ENCODE measurements at places on chromosomes 2 and 18. TPM values are rescaled to one million over a fixed set of nuclear protein-coding genes. Genes with fewer than 3 reads are reported as not detected.

DNA sequence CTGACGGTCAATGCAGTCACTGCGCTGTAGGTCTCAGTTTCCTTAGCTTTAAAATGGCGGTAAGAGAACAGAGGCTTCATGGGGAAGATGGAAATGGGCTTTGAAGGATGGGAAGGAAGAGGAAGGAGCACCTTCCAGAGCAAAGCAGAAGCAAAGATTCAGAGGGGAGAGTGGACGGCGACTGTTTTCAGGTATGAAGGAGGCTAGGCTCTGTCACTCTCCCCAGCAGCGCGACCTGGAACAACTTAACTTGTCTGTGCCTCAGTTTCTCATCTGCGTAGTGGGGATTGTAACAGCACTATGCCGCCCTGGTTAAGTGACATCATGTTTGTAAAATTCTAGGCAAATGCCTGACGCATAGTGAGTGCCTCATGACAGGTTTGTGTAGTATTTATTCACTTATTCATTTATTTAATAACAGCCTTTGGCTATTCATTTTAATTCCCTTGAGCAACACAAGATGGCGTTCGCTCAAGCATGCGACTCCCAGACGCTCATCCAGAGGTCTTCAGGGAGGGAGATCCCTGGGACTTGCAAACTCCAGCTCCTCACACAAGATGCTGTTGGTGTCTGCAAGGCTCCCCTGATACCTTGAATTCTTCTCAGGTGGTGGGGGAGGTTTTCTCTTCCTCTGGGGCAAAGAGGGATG, 336.3 kb downstream of the DYSF start:
- no peaks in the 10 kb centered on the region for H3K27me3 ChIP-seq
- H3K27ac ChIP-seq = no peak overlapping the region
- DNase-seq = no peak
- no peaks in the 10 kb centered on the region for H3K36me3 ChIP-seq

The REL gene
- 5.0 TPM for total RNA-seq

The PRSS56 gene
- total RNA-seq = 0.12 TPM

- no peaks in the 10 kb centered on the region for H3K36me3 ChIP-seq
- no peak overlapping the region for H3K27ac ChIP-seq
- no peaks in the 10 kb centered on the region for H3K4me1 ChIP-seq
- no peaks in the 10 kb centered on the region for H3K27me3 ChIP-seq
- no peak for DNase-seq
Observed at GRCh38 chr2:112885506-112885902, 25.5 kb upstream of the IL37 start.

DNA sequence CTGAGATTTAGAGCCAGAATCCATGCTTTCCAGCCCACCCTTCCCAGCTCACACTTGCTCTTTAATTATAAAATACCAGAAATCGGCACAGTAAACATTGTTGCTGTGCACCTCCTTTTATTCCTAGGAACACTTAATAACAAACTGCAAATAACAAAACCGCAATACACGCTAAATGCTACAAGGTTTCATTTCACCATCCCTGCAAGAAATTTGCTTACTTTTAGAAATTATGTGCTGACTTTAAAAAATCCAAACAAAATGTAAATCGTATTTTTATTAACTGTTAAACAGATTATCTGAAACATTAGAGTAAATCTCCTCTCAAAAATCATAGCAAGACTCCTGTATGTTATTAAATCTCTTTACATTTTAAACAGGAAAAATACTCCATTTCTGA, 79.3 kb downstream of the TCF4 start:
- peak overlapping the region; percentile 20 for H3K27ac ChIP-seq
- H3K36me3 ChIP-seq = no peaks in the 10 kb centered on the region
- H3K4me1 ChIP-seq = no peaks in the 10 kb centered on the region
- no peak for DNase-seq
- H3K4me3 ChIP-seq = peak overlapping the region; percentile 34

The CDH19 gene
- 12.8 TPM for total RNA-seq

The ZNF516 gene
- total RNA-seq = 11.4 TPM

The MOGAT1 gene
- total RNA-seq = 0.90 TPM

DNA sequence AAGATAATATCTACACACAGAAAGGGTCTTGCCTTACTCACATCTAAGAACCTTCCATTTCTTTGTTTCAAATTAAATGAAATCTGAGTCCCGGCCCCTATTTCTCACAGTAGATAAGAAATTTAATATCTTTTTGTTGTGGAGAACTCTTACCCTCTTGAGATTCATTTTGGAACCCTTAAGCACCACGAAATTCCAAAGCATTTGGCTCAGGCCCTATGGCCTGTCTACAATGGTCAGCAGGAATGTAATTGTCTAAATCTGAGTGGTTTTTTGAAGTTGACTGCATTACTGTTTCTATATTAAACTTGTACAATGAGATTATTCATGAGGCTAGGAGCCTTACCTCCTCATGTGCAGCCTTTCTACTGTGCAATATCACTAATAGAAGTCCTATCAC, 723.3 kb downstream of the TSN start:
- H3K4me1 ChIP-seq = no peaks in the 10 kb centered on the region
- no peak overlapping the region for H3K4me3 ChIP-seq
- no peak overlapping the region for H3K27ac ChIP-seq

The UGT1A1 gene
- total RNA-seq = not detected

DNA sequence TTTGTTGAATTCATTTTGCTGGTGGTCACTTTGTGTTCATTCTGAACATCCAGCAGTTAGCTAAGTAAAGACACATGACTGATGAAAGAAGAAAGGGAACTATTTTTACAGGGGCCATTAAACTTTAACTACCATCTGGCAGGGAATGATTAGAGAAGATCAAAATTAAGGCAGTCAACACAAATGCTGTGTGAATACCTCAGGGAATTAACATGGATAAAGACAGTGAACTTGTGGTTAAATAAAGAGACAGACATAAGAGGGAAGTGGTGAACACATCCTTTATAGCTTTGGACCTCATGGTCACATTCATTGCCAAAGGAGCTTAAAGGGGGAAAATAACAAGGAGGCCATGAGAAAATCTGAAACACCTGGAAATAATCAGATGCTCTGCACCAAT, 52.6 kb upstream of the ATP5MC3 start:
- DNase-seq = no peak
- H3K4me3 ChIP-seq = no peak overlapping the region
- H3K4me1 ChIP-seq = no peaks in the 10 kb centered on the region

GRCh38 chr2:108978709-108979111, 10.3 kb downstream of the EDAR start:
- H3K4me3 ChIP-seq = no peak overlapping the region
- H3K4me1 ChIP-seq = no peaks in the 10 kb centered on the region
- DNase-seq = no peak

- no peak overlapping the region for H3K27ac ChIP-seq
- no peak overlapping the region for H3K4me3 ChIP-seq
- no peaks in the 10 kb centered on the region for H3K27me3 ChIP-seq
- DNase-seq = no peak
- no peaks in the 10 kb centered on the region for H3K36me3 ChIP-seq
Observed at GRCh38 chr2:150404147-150404546, 83.3 kb downstream of the RND3 start.

- H3K4me3 ChIP-seq = no peak overlapping the region
- H3K36me3 ChIP-seq = no peaks in the 10 kb centered on the region
- no peak for DNase-seq
- no peaks in the 10 kb centered on the region for H3K4me1 ChIP-seq
- no peaks in the 10 kb centered on the region for H3K27me3 ChIP-seq
Observed at GRCh38 chr2:204691911-204692510, 146.7 kb downstream of the PARD3B start.

GRCh38 chr2:199303728-199304177, 154.0 kb downstream of the SATB2 start:
- H3K4me3 ChIP-seq = no peak overlapping the region
- no peak for DNase-seq

- no peaks in the 10 kb centered on the region for H3K36me3 ChIP-seq
- DNase-seq = no peak
- no peak overlapping the region for H3K27ac ChIP-seq
- H3K27me3 ChIP-seq = no peaks in the 10 kb centered on the region
- H3K4me3 ChIP-seq = no peak overlapping the region
Observed at GRCh38 chr2:162919111-162919510, 80.5 kb upstream of the KCNH7 start.

The TAF4B gene
- total RNA-seq = 1.7 TPM

DNA sequence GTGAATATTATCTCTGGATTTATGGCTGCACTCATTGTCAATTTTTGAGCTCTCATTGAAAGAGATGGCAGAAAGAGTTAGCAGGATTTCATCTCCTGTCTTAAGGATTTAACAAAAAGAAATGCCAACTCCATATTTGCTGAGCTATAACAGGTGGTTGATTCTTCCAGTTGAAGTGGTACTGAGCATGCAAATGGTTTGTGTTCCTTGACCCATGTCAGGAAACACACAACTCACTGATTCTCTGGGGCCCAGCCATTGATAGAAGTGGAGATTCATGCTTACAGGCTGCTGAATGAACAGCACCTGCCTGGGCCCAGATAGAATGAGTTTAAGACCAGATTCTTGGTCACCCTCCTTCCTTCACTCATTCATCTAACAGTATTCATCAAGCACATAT, 128.8 kb downstream of the CERS6 start:
- H3K36me3 ChIP-seq = no peaks in the 10 kb centered on the region
- H3K27me3 ChIP-seq = no peaks in the 10 kb centered on the region
- peaks cover 34% of the 10 kb centered on the region for H3K4me1 ChIP-seq
- no peak overlapping the region for H3K4me3 ChIP-seq
- no peak overlapping the region for H3K27ac ChIP-seq
- no peak for DNase-seq

- H3K4me3 ChIP-seq = no peak overlapping the region
- no peak overlapping the region for H3K27ac ChIP-seq
- DNase-seq = no peak
- H3K36me3 ChIP-seq = peaks cover 15% of the 10 kb centered on the region
- H3K27me3 ChIP-seq = no peaks in the 10 kb centered on the region
- peaks cover 60% of the 10 kb centered on the region for H3K4me1 ChIP-seq
Observed at GRCh38 chr18:23458830-23459529, 5.9 kb downstream of the RIOK3 start.

DNA sequence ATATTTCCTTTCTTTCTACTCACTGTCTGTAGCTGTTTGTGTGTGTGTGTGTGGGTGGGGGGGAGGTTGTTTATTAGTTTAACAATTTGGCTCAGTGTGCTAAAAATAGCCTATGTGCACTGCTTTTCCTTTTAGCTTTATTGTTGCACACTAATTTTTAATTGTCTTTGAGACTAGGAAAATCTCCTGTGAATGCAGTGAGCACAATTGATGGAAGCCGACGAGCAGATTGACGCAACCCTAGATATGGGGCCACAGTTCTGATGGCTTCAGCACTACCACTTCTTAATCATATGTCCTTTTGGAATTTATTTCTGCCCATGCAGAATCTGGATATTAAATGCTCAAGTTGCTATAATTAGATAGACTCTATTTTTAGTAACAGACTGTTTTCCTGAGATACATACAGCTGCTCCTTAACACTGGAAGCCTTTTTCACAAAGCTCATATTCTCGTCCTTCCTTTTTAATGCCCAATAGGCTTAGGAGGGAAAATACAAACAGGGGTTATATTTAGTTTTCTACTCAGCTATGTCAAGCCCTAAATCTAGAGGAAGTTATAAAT, 109.1 kb downstream of the IRS1 start:
- peak overlapping the region; percentile 15 for H3K4me3 ChIP-seq
- DNase-seq = peak; percentile 37
- no peak overlapping the region for H3K27ac ChIP-seq
- H3K27me3 ChIP-seq = no peaks in the 10 kb centered on the region

DNA sequence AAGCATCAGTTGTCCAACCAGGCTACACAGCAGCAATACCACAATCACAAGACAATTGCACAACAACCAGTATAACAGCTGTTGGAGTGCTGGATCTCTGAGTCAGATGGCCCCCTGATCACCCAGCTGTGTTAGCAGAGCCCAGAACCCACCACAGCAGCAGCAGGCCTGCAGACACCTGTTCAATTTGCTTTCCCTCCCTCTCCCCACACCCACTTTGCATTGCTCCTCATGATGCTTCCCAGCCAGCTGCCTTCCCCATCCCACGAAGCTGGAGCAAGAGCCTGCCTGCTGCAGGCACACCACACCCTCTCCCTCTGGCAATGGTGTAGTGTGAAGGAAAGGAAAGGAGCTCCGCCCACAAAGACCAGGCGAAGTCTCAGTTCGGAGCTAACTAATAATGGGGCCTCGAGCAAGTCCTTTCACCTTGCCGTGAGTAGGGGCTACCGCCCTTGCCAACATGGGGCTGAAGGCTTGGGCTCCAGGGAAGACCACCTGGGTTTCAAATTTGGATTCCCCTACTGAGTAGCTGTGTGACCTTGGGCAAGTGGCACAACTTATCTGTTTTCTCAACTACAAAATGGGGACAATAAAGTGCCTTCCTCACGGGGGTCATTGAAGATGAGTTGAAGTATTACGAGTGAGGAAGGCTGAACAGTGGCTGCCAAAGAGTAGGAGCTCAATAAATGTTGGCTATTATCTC, 19.4 kb upstream of the ZBTB7C start:
- H3K4me1 ChIP-seq = no peaks in the 10 kb centered on the region
- H3K36me3 ChIP-seq = no peaks in the 10 kb centered on the region
- no peak for DNase-seq

- DNase-seq = no peak
- H3K4me3 ChIP-seq = no peak overlapping the region
Observed at GRCh38 chr2:174124181-174124580, 124.2 kb downstream of the OLA1 start.

DNA sequence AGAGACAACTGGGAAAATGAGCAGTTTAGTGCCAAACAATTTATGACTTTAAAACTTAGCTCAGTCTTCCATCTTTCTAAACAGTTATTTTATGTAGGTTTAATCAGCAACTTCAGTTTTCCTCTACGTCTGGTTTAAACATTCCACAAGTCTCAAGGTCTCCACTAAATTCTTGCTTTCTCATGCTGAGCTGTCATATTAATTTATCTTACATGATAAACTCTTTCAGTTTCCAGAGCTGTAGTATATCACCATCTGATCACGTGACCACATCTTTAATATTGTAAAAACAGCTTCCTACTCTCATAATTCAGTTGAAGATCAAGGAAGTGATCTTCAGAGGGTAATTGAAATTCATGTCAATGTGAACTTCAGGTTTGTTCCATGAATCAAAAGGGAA, 158.6 kb downstream of the ZNF804A start:
- H3K4me1 ChIP-seq = no peaks in the 10 kb centered on the region
- H3K4me3 ChIP-seq = no peak overlapping the region
- no peak overlapping the region for H3K27ac ChIP-seq
- no peak for DNase-seq
- H3K36me3 ChIP-seq = no peaks in the 10 kb centered on the region
- H3K27me3 ChIP-seq = no peaks in the 10 kb centered on the region

The RAB31 gene
- total RNA-seq = 12.4 TPM

DNA sequence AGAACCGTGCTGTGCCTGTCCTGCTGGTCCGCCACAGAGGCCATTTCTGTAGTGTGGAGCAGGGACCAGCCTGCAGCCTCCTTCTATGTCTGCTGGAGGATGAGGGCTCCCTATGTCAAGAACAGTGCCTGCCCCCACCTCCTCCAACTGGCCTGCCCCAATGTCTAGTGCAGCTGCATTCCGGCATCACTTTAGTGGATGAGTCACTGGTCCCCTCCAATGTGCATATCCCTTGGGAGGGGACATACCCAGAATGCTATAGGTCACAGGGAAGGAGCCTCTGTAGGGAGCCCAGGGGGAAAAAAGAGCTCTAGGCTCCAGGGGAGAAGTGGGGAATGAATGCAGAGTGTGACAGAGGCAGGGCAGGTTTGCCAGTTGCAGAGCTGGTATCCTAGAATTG, 219.6 kb downstream of the CELF4 start:
- no peaks in the 10 kb centered on the region for H3K4me1 ChIP-seq
- no peak for DNase-seq
- no peak overlapping the region for H3K27ac ChIP-seq
- no peaks in the 10 kb centered on the region for H3K36me3 ChIP-seq
- no peak overlapping the region for H3K4me3 ChIP-seq
